ENCODE measurements at places on chromosomes 4 and X.

DNA sequence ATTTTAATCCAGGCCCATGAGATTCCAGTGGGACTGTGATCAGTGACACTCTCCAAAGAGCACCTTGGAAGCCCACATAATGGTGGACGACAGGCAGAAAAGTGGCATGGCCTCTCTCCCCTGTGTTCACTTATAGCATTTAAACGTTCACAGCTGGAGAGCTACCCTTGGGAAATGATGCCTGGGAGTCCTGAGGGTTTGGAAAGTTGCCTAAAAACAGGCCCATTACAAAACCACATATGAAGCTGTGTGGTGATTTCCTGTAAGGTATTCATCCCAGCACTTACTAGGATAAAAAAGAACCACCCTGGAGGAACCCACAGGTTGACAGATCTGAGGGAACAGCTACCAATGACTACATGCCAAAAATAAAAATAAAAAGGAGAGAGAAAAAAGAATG, 193.2 kb downstream of the RASL11B start:
- no peak for DNase-seq

GRCh38 chrX:134461437-134461836, 1.5 kb downstream of the HPRT1 start:
- no peak for DNase-seq

DNA sequence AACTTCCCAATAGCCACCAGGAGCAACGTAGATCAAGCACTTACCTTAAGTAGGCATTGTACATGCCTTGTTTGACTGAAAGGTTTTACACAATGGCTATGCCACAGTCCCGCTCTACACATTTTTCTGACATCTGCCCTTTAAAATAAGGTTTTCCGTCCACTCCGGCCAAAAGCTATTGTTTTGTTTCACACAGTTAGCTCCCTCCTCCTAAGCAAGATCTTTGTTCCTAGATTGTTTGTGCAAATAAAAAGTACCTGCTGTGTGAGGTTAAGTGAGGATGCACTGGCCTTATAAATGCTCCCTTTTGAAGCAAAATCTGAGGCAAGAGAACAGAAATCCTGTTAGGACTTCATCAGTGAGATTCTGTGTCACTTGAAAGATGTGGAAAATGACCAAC, 11.8 kb downstream of the SCD5 start:
- DNase-seq, result no peak

GRCh38 chrX:41779030-41779564, 55.1 kb downstream of the GPR82 start:
- DNase-seq, result no peak

DNA sequence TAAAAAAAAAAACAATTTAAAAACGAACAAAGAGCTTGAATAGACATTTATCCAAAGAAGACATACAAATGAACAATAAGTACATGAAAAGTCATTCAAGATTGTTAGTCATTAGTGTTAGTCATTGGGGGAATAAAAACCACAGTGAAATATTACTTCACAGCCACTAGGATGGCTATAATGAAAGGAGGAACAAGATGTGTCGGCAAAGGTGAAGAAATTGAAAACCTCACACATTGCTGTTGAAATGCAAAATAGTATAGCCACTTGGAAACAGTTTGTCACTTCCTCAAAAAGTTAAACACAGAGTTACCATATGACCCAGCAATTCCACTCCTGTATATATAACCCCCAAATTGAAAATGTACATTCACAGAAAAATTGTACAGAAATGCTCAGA, 45.2 kb upstream of the SLC39A8 start:
- DNase-seq, result no peak

DNA sequence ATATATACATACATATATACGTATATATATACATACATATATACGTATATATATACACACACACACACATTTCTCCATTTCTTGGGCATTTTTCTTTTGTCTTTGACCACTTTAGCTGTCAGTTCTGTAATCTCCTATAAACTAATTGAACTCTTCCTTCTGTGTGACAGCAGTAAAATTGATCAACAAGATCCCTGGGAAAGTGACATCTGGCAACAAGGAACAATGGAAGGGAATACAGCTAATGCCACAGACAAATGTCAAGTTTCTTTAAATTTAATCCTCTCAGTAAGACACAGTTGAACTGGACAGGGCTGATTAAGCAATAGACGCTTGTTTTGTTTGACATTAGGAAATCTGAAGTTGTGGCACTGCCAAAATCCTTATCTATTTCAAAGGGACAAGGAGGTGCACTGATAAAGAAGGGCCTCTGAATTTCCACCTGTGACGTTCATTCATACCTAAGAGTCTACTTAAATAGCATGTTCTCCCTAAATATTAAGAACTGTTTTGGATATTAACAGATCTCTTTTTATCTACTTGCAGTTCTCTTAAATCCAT, 126.9 kb downstream of the RNF150 start:
- DNase-seq, result no peak

DNA sequence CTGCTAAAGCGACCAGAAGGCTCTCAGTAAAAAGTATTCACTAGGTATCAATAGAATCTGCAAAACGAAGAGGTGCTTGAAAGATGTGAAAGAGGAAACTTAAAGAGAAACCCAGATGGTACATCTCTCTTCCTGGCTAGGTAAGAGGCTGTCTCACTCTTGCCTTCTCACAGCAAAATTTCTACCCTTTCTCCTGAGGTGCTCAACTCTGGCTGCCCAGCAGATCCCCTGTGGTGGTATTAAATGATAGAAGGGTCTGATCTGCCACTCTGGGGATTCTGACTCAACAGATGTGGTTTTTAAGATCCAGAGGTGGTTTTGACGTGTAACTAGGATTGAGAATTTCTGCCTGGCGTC, 14.9 kb upstream of the TSPAN5 start:
- no peak for DNase-seq

GRCh38 chr4:170109586-170110284, 20.0 kb upstream of the AADAT start:
- no peak for DNase-seq

DNA sequence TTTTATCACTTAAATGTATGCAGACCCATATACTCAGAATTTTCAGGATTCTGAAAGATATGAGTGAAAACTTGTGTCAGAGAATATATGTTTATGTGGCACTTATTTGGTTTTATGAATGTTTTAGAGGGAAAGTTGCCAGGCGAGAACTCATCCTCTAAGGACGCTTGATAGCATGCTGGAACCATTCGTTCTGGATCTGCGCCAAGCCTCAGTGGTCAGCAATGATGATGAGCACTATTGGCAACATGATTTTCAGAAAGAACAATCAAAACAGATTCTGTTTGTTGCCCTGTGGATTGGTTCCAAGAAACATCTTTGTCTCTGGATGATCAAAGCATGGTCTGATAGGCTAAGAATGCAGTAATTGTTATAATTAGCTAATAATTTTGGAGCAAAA, 32.1 kb upstream of the RAPGEF2 start:
- DNase-seq, result no peak

- no peak for DNase-seq
Observed at GRCh38 chr4:99321241-99322191, at the start of gene ADH1B. Gene ADH1B (minus strand): TSS chr4:99321401. CDS start chr4:99321331, 70 bp downstream.

DNA sequence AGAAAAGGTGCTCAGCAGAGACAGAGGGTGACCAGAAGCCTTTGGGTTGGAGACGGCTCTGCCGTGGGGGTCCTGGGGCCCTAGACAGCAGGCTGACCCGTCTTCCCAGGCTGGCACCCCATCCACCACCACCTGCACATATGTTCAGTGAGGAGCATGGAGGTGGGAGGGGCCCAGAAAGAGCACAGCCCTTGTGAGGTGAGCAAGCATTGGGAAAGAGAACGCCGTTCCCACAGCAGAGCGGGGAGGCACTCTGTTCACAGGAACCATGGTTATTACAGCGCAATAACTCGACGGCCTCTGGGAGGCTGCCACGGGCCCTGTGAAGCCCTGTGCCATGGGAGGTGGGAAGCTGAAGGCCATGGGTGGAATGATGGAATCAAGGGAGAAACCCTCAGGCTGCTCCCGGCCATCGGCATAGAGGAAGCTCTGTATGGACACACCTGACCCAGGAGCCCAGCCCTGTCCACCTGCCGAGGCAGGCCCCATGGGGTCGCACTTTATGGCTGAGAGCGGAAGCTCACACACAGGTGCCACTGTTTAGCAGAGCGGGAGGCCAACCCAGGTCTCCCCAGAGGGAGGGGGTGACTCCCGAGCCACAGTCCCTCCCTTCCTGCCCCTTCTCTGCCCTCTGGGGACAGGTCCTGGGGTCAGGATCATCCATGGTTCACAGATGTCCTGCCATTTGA, 93.5 kb upstream of the AFAP1 start:
- DNase-seq, result no peak

DNA sequence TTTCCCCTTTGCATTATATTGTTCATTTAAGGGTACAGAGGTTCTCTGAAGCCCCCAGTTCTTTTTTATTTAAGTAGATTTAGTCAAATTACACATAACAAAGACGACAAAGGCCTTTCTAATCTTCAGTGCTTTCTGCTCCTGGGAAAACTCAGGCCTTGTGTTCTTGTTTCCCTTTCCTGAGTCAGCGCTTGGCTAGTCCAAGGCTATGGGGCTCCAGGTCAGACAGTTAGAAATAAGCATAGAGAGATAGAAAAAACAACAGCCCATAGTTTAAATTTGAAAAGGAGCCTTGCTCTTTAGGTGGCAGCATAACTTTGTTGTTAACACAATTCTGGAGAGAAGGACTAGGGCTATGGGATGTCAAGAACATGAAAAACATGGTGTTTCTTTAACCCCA, 97.3 kb downstream of the PPP1R2C start:
- no peak for DNase-seq

- no peak for DNase-seq
Observed at GRCh38 chrX:45889471-45889870, 655.8 kb downstream of the ZNF674 start.

GRCh38 chrX:109344101-109344500, 137.8 kb downstream of the GUCY2F start:
- no peak for DNase-seq

DNA sequence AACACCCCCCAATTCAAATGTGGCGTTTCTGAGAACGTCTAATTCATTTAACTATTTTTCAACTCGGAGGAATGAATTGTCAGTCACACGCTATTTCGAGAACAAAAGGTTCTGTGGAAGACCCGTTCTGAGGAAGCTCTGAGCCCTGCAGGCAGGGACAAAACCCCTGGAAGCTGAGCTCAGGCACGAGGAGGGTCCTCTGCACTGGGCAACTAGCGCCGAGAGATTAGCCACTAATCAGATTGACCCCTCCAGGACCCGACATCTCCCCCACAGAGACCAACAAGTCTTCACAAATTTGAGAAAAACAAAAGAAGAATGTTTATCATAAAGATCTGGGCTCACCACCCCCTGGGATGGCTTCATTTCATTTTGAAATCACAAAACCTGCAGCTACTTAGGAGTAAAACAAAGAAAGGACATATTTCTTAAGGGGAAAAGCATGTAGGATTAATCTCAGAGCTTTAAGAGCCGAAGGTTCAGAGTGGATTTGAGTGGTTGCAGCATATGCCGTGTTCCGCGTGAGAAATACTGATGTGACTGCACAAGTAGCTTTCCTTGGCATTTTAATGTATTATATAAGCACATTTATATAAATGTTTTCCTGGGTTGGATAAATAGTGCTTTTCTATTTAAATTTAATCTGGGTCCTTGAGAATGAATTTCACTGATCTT, 41.8 kb downstream of the ADRA2C start:
- no peak for DNase-seq
